ENCODE measurements at places on chromosomes 11 and 22.
A peak's percentile ranks its signal among the peaks of the same experiment; 100 is the strongest.

GRCh38 chr11:2581931-2582350 lies 117.9 kb downstream of the KCNQ1OT1 start:
- no peak for DNase-seq

GRCh38 chr11:10109806-10110205 lies 184.2 kb downstream of the SBF2 start:
- DNase-seq, result no peak

- DNase-seq, result no peak
Observed at GRCh38 chr11:106424111-106424510, 346.6 kb downstream of the AASDHPPT start.

GRCh38 chr11:127993788-127994187 lies 593.6 kb downstream of the ETS1 start:
- DNase-seq, result no peak

DNA sequence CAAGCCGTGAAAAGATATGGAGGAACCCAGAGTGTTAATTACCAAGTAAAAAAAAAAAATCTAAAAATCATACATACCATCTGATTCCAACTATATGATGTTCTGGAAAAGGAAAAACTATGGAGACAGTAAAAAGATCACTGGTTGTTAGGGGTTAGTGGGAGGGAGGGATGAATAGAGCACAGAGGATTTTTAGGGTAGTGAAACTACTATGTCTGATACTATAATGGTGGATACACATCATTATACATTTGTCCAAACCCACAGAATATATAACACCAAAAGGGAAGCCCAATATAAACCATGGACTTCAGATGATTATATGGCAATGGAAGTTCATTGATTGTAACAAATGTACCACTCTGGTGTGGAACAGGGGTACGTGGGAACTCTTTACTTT lies 74.1 kb downstream of the ENTHD1 start:
- DNase-seq, result no peak

DNA sequence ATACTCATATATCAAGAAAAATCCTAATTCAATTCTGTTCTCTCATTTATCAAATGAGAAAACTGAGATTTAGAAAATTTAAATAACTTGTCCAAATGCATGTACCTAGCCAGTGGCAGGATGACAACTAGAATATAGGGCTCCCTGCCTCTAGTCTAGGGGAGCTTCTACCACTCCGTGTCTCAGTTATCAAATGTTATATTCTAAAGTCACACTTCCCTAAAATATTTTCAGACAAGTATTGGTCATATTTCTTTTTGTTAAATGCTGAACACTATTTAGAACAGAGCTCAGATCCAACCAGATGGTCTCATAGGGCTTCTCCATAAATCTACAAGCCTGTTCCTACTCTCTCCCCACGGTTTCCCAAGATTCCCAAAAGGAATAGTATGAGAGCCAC lies 26.3 kb downstream of the KCNJ1 start:
- no peak for DNase-seq

DNA sequence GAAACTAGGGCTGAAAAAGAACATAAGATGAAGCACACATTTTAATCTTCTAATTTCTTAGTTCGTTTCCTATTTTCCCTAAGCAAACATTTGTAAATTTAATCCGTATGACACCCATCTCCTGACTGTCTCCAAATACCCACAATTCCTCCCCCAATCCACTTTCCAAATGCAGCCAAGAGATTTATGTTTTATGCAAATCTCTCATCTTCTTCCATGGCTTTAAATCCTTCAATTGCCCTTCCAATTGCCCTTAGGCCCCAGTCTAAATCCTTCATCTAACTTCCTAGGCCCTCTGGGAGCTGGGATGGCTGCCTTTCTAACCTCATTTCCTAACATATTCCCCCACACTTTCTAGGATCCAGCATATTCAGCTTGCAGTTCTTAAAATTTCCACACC lies 18.0 kb upstream of the POU2AF1 start:
- no peak for DNase-seq

DNA sequence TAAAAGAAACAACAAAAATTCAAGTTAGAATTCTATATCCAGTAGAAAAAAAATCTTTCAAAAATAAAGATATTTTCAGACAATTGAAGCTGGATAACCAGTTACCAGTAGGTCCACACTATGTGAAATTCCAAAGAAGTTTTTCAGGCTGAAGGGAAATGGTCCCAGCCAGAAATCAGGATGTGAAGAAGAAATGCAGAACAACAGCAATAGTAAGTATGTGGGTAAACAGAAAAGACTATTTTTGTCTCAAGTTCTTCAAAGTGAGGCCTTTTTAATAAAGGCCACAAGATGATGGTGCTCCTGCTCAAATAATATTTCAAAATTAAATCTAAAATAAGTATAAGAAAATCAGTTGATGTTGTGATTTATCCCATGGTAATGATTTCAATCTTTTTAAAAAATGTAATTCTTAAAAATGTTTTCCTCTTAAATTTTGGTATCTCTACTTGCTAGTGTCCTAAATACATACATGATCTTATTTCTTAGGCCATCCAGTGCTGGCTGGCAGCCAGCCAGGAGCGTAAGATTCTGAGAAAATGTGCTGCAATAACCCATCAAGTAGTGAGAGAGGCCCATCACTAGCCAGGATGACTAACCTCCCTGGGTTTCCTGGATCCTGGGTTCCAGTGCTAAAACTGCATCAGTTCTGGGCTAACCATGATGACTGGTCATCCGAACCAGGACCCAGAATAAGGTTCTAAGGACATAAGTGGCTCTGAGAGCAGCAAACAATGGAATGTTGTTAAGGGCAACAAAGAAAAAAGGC lies 15.6 kb upstream of the UCP3 start:
- no peak for DNase-seq

GRCh38 chr11:123235117-123235655 lies 40.1 kb upstream of the CLMP start:
- peak; percentile 29 for DNase-seq

DNA sequence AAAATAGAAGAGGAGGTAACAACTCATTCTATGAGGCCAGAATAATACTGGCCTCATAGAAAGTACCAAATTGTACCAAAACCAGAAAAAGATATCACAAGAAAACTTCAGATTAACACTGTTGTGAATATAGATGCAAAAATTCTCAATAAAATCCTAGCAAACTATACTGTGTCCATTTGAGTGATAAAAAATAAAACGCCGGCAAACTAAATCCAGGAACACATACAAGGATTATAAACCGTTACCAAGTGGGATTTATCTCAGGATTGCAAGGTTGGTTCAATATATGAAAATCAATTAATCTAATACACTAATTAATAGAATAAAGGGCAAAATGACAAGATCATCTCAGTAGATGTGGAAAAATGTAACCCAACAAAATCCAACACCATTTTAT lies 23.6 kb upstream of the FBXO3 start:
- no peak for DNase-seq

DNA sequence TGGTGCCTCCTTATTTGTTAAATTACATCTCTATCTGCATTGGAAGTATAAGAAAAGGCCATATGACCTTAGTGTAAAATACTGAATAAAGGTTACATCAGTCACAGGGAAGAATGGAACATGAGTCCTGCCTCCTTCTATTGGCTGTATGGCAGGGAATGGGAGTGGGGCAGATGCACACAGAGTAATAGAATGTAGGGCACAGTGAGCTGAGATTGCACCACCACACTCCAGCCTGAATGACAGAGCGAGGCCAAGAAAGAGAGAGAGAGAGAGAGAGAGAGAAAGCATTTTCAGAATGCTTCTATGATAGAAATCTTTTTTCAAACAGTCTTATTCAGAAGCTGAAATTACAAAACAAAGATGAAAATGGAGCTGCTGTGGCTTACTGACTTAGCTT lies 58.8 kb downstream of the SLN start:
- DNase-seq, result no peak

DNA sequence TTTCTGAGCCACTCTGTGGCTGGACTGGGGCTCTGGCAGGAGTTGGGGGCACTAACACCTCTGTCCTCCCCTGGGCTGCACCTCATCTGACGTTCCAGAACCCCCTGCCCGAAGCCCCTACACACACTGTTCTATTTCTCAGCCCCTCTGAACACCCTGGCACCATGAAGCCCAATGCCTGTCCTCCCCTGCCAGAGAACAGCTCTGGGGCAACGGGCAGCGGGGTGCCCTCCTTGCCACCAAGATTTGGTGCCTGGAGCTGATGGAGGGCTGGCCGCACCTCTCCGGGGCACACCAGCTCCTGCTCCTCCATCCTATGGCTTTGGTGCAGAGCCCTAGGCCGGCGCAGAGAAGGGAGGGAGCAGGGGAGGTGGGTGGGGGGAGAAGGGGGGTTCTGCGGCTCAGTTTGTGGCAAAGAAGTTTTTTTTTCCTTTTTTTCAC lies 16.3 kb downstream of the DUSP8 start:
- DNase-seq, result no peak

- peak; percentile 26 for DNase-seq
Observed at GRCh38 chr11:111735262-111736116, 30.7 kb downstream of the PPP2R1B start.

DNA sequence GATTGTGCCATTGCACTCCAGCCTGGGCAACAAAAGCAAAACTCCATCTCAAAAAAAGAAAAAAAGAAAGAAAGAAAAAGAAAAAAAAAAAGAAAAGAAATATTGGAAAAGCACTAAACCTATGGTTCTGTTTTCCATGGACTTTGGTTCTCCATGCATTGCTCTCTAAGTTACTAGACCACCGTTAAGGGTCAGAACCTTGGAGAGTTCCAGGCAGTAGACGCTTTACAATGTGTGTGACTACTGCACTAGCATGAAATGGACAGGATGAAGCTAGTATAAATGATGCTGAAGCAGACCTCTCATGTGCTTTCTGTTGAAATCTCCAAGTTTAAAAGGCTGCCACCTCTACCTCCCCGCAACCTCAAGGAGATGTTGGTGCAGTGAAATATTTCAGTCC lies 63.5 kb downstream of the SIK2 start:
- peak; percentile 58 for DNase-seq

DNA sequence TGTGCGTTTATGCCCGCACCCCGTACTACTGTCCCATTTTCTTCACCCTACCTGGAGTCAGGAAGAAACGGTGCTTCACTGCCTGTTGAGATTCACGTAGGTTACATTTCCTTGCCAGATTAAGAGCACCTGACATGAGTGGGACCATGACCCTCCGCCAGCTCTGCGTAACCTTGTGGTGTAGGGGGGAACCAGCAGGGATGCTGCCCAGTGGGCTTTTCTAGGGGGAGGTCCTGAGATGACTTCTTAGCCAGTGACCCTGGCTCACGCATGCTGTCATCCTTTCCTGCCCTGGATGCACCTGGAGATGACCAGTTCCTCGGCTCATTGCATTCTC lies 967 bp upstream of the ARVCF start:
- DNase-seq, result no peak

DNA sequence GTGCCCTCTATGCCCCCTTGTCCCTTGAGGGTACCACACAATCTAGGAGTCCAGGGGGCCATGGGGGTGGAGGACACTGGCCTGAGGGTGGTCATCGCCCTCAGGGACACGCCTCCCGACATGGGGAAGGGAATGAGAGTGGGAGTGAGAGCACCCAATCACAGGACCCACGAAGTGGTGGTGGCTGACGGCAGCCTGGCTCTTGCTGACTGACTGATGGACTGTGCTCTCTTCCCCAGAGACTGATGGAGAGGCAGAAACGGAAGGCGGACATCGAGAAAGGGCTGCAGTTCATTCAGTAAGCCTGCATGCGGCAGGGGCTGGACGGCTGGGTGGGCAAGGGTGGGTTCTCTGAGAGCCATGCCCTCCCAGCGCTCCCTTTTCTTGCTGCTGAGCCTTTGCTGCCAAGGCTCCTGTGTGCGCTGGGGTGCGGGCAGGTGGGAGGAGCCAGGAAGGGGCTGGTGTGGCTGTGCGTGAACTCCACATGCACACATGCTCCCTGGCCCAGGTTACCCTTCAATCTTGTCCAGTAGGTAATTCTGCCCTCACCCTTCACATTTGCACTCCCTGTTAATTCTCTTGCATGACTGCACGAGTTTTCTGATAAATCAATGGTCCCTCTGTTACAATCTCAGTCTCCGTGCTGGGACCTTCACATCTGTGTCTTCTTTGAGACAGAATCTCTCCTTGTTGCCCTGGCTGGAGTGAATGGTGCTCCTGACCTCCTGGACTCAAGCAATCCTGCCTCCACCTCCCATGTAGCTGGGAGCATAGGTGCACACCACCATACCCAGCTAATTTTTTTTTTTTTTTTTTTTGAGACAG lies 19.3 kb downstream of the ZC3H7B start:
- peak; percentile 23 for DNase-seq

GRCh38 chr11:95883381-95883780 lies 40.5 kb downstream of the MTMR2 start:
- no peak for DNase-seq

GRCh38 chr11:14954581-14954980 lies 17.6 kb downstream of the CALCA start:
- no peak for DNase-seq

GRCh38 chr22:23970816-23971486 lies 3.3 kb downstream of the DDT start:
- DNase-seq, result no peak

- DNase-seq, result no peak
Observed at GRCh38 chr11:131178020-131178419, 192.4 kb upstream of the NTM start.

- DNase-seq, result no peak
Observed at GRCh38 chr22:33923033-33923432, 2.8 kb upstream of the LARGE1 start.

Data from nephron progenitor cell (in vitro differentiated cells).